Cardiac septum (tissue), 1 donor: ENCODE measurements at places on chromosomes 4 and X. TPM values are rescaled to one million over a fixed set of nuclear protein-coding genes. Genes with fewer than 3 reads are reported as not detected.

AFF1 gene
- total RNA-seq = 63.4 TPM

- no peak for DNase-seq
These were observed 190.2 kb upstream of the GK2 start for GRCh38 chr4:79598214-79598613.

CLIC2 gene
- 13.4 TPM for total RNA-seq

- DNase-seq = no peak
These were observed 69.6 kb downstream of the KIT start for GRCh38 chr4:54727346-54727745.

S100G gene
- not detected for total RNA-seq
